Dorsolateral prefrontal cortex (tissue), 122 donors: ENCODE measurements at places on chromosomes 3 and 15. TPM values are rescaled to one million over a fixed set of nuclear protein-coding genes. Genes with fewer than 3 reads are reported as not detected.

DNA sequence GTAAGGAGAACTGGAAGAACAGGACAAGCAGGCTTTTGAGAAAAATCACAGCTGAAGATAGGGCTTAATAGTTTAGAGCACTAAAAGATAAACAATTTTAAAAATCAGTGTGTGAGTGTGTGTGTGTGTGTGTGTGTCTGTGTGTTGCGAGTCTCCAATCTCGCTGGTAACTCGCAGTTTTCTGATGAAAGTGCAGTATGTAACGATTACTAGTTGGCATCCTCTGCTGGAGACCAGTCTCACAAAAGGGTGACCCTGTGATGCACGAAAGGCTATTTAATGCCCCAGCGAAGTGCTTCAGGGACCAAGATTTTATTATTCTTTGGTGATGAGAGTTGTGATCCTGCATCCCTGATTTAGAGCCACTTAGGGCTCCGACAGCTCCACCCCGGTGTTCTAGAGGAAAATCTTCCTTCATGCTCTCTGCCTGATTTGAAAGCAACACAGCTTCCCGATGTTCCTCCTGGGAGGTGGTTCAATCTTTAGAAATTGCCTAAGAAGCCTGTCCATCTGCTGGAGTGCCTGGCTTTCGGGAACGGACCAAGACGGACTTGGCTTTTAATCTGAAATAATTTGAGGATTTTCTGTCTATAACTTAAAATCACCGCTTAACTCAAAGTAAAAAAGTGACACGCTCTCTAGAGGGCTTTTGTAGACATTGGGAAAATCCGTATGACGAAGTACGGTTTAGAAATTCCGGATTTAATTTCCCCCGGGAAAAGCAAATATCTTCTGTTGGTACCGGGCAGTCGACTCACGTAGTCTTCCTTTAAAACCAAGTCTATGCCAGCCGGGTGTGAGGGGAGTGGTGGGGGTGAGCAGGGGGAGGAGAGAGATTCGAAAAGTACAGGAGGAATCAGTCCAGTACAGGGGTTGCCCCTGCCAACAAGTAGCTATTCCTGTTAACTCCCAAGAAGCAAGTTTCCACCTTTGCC lies 1.1 kb upstream of the ALCAM start:
- no peak for DNase-seq

DNA sequence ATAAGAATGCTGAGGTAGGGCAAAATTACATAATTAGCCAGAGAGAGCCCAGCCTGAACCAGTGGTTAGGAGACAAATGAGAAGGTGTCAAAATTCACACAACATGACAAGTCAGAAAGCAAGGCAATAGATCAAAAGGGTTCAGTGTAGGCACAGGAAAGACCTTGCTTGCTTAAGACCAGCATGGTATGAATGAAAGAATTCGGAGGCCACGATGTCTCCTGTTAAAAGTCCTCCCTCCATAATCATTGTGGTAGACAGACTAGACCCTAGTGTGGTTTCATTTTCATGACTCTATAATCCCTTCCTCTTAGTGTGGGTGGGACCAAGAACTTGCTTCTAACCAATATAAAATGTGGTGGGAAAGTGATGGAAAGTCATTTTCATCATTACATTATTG lies 98.7 kb upstream of the ANKRD28 start:
- no peak for DNase-seq

Gene LMOD3
- total RNA-seq: 0.31 TPM

GRCh38 chr15:59353994-59354416 lies 18.7 kb downstream of the MYO1E start:
- no peak for DNase-seq

Gene C3orf49
- total RNA-seq: not detected

Gene NDN
- 54.6 TPM for total RNA-seq
